H1 (cell line): ENCODE measurements at places on chromosomes 12 and 14. TPM values are rescaled to one million over a fixed set of nuclear protein-coding genes. Genes with fewer than 3 reads are reported as not detected.
A peak's percentile ranks its signal among the peaks of the same experiment; 100 is the strongest.

GRCh38 chr14:83289896-83290295 is 1756.2 kb upstream of the SEL1L start:
- no peaks in the 10 kb centered on the region for H3K27me3 ChIP-seq
- H3K36me3 ChIP-seq = no peaks in the 10 kb centered on the region
- no peak for DNase-seq
- H3K4me1 ChIP-seq = no peaks in the 10 kb centered on the region
- no peak overlapping the region for H3K4me3 ChIP-seq

DNA sequence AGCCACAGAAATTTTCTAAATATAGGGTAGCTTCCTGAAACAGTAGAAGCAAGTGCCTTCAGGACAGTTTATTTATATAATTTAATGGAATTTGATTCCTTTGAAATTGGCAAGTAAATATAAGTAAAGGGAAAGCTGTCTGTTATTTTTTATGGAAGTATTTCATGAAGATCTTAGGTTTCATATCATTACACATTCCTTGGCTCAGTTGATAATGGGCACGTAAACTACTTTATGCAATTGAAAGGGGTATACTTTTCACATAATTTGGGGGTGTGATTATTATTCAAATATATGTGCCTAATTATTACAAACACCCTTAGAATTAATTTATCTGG is 71.1 kb upstream of the RAP1B start:
- H3K36me3 ChIP-seq = no peaks in the 10 kb centered on the region; the same call in 1 of the 2 replicates
- H3K27me3 ChIP-seq = no peaks in the 10 kb centered on the region
- peak overlapping the region; percentile 43; the same call in 1 of the 2 replicates for H3K4me3 ChIP-seq
- no peak for DNase-seq
- H3K4me1 ChIP-seq = no peaks in the 10 kb centered on the region; the same call in 1 of the 2 replicates

DNA sequence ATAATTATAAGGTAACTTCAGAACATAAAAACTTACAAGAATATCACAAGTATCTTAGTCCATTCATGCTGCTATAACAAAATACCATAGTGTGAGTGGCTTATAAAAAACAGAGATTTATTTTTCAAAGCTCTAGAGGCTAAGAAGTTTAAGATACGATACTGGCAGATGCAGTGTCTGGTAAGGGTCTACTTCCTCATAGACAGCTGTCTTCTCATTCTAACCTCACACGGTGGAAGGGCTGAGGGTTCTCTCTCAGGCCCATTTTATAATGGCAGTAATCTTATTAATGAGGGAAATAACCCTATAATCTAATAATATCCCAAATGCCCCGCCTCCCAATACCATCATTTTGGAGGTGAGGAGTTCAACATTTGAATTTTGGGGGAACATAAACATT is 23.7 kb upstream of the OSBPL8 start:
- H3K4me1 ChIP-seq = no peaks in the 10 kb centered on the region
- DNase-seq = no peak
- no peak overlapping the region for H3K27ac ChIP-seq
- H3K4me3 ChIP-seq = no peak overlapping the region

DNA sequence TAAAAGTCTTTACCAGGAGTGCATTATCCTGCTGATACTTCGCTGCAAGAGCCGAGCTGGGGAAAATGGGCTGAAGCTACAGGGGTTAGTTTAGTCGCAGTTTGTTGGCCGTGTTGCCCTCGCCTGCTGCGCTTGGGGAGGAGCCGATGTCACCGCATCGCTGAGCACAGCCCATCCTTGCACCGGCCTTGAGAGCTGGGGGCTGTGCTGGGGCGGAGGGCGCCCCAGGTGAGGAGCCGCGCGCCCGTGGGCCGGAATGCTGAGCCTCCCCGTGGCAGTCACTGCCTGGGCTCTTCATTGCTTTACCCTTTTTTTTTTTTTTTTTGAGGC is 50.0 kb downstream of the ADGRD1 start:
- DNase-seq = no peak
- H3K4me1 ChIP-seq = no peaks in the 10 kb centered on the region
- no peaks in the 10 kb centered on the region for H3K27me3 ChIP-seq
- H3K36me3 ChIP-seq = no peaks in the 10 kb centered on the region
- H3K4me3 ChIP-seq = no peak overlapping the region

GRCh38 chr12:64097366-64098105 is 124.6 kb downstream of the KICS2 start:
- no peaks in the 10 kb centered on the region for H3K27me3 ChIP-seq
- no peak overlapping the region for H3K4me3 ChIP-seq
- H3K27ac ChIP-seq = no peak overlapping the region
- no peaks in the 10 kb centered on the region for H3K4me1 ChIP-seq

GRCh38 chr14:20498622-20499021 is 6.7 kb upstream of the RNASE10 start:
- DNase-seq = no peak
- H3K27ac ChIP-seq = no peak overlapping the region
- H3K36me3 ChIP-seq = no peaks in the 10 kb centered on the region

DNA sequence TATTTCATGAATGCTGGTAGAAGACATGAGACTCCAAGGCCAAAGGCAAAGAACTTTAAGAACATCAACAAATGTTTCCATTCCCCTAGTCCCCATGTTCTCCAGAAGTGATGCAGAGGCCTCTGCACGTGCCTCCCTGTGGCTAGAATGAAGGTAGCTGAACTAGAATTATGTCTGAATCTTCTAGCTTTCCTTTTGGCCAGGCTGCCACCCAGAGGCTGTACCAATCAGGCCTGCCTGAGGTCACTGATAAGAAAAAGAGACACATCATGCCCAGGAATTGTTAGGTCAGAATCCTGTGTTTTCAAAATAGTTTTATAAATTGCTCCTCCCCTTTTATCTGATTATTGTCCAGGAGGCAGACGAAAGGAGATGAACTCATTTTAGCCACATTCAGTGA is 188.0 kb upstream of the SLC16A7 start:
- H3K4me3 ChIP-seq = no peak overlapping the region
- DNase-seq = no peak
- no peaks in the 10 kb centered on the region for H3K27me3 ChIP-seq
- no peak overlapping the region for H3K27ac ChIP-seq

GRCh38 chr12:126668961-126669360 is 1598.0 kb upstream of the TMEM132C start:
- H3K36me3 ChIP-seq = no peaks in the 10 kb centered on the region
- no peak overlapping the region for H3K4me3 ChIP-seq
- no peak for DNase-seq
- H3K27me3 ChIP-seq = no peaks in the 10 kb centered on the region

GRCh38 chr14:91380610-91381371 is 36.8 kb downstream of the CCDC88C start:
- H3K36me3 ChIP-seq = no peaks in the 10 kb centered on the region
- DNase-seq = no peak
- H3K27ac ChIP-seq = no peak overlapping the region
- H3K4me1 ChIP-seq = peaks cover 5% of the 10 kb centered on the region
- H3K27me3 ChIP-seq = no peaks in the 10 kb centered on the region
- no peak overlapping the region for H3K4me3 ChIP-seq

GRCh38 chr14:32007755-32008362 is 69.2 kb upstream of the ARHGAP5 start:
- no peaks in the 10 kb centered on the region for H3K27me3 ChIP-seq
- no peaks in the 10 kb centered on the region for H3K36me3 ChIP-seq
- H3K27ac ChIP-seq = no peak overlapping the region
- DNase-seq = no peak

- no peaks in the 10 kb centered on the region for H3K36me3 ChIP-seq
- H3K4me3 ChIP-seq = no peak overlapping the region
- no peaks in the 10 kb centered on the region for H3K4me1 ChIP-seq
- H3K27ac ChIP-seq = no peak overlapping the region
- H3K27me3 ChIP-seq = no peaks in the 10 kb centered on the region
Measured at GRCh38 chr12:92414170-92415070, 268.8 kb upstream of the BTG1 start.

DNA sequence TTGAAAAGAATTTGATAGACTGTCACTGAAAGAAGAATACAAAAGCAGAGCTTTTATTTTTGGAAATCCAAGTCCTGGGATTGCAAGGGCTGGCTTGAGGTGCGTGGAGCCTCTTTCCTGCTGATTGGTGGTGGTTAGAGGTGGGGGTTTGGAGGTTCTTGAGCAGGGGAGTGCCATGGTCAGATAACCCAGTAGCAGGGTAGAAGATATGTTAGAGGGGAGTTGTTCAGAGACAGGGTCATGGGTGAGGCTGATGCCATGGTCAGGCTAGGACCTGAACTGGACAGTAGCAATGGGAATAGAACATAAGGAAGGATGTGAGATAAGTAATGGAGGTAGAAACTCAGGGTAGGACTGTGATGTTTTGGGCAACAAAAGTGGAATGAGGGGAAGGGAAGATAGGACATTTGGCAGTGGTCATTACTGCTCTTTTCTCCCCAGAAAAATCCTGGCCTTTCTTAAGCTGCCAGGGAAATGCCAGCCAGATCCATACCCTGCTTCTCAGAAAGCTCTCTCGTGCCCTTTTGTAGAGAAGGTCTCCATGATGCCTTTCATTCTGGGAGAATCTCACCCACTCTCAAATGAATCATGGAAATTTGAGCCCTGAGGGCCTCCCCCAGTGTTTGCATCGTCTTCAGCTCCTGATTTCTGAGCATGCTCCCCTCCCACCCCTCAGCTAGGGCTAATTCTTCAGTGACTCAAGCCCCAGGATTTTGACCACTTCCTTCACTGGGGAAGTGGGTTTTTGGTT is 9.5 kb downstream of the EMP1 start:
- peaks cover 11% of the 10 kb centered on the region for H3K4me1 ChIP-seq
- no peak overlapping the region for H3K27ac ChIP-seq
- no peaks in the 10 kb centered on the region for H3K36me3 ChIP-seq
- DNase-seq = no peak

- no peak overlapping the region for H3K27ac ChIP-seq
- H3K36me3 ChIP-seq = no peaks in the 10 kb centered on the region; the same call in 1 of the 2 replicates
- H3K27me3 ChIP-seq = no peaks in the 10 kb centered on the region
- H3K4me1 ChIP-seq = peaks cover 38% of the 10 kb centered on the region
- H3K4me3 ChIP-seq = no peak overlapping the region
Measured at GRCh38 chr14:91388551-91388975, 29.1 kb downstream of the CCDC88C start.

DNA sequence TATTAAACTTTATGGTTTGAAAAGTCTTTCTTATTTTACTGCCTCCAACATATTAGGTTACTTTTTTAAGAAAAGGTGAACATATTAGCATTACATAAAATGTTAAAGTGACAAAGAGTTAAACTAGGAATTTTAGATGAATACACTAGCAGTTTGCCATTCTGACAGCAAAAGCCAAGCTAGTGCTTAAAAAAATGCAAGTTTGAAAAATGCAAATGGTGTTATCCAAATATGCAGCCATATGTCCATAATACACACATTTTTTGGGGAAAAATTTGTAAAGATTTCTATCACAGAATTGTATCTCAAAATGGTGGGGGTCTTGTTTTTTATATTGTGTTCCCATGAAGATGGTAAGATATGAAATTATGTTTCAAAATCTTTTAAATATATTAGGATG is 466.1 kb downstream of the FOXG1 start:
- H3K4me3 ChIP-seq = no peak overlapping the region
- no peak for DNase-seq
- no peak overlapping the region for H3K27ac ChIP-seq
- H3K27me3 ChIP-seq = no peaks in the 10 kb centered on the region

GRCh38 chr12:81365284-81365683 is 287.4 kb downstream of the ACSS3 start:
- no peaks in the 10 kb centered on the region for H3K4me1 ChIP-seq
- no peak overlapping the region for H3K4me3 ChIP-seq
- no peaks in the 10 kb centered on the region for H3K36me3 ChIP-seq
- no peak overlapping the region for H3K27ac ChIP-seq

DNA sequence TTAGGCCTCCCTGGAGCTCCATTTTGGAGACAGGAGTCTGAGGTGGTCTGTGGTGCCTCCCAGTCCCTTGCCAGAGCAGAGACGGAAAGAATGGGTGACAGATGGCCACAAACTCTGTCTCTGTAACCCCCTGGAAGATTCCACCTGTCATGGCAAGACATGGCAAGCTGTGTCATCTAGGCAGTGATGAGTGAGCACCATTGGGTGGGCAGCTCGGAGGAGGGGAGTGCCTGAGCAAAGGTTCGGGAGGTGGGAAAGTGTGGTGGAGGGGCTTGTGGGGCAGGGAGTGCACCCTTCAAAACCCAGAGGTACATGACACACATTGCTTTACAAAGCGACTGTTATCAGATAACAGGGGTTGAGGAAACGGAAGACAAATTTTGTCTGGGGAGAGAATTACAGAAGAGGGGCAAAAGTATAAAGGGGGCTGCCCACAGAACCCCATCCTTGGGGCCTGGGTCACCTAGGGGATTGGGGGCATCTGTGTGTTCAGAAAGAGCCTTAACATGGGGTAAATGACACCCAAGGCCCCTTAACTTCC is 3.5 kb downstream of the RIN3 start:
- H3K4me3 ChIP-seq = no peak overlapping the region
- H3K4me1 ChIP-seq = no peaks in the 10 kb centered on the region
- no peak for DNase-seq
- peaks cover 31% of the 10 kb centered on the region for H3K27me3 ChIP-seq
- no peak overlapping the region for H3K27ac ChIP-seq

GRCh38 chr14:56810836-56811592 is 735 bp upstream of the OTX2 start:
- peak; percentile 63 for DNase-seq
- peaks cover 26% of the 10 kb centered on the region for H3K27me3 ChIP-seq
- peak overlapping the region; percentile 65 for H3K4me3 ChIP-seq
- no peaks in the 10 kb centered on the region for H3K36me3 ChIP-seq
- H3K27ac ChIP-seq = no peak overlapping the region

GRCh38 chr14:61188978-61189808 is 91.9 kb downstream of the TMEM30B start:
- H3K4me3 ChIP-seq = peak overlapping the region; percentile 30; the same call in 1 of the 2 replicates
- peak; percentile 83 for DNase-seq
- no peak overlapping the region for H3K27ac ChIP-seq

DNA sequence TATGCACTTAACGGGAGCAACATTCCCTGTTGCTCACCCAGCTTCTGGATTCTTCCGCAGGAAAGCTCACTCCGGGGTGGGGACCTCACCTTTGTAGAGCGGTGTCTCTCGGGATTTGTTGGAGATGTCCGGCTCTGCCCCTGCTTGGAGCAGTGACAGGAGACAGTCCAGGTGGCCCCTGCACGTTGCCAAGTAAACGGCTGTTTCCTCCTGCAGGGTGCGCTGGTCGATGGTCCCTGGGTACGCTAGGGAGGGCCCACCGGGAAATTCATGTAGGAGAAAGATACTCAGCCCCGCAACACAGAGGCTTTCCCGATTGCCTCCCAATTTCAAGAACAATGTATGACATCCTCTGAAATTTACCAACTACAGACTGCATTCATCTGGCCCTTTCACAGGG is 23.1 kb downstream of the ASB2 start:
- H3K27me3 ChIP-seq = no peaks in the 10 kb centered on the region
- no peak overlapping the region for H3K27ac ChIP-seq
- H3K4me3 ChIP-seq = no peak overlapping the region

DNA sequence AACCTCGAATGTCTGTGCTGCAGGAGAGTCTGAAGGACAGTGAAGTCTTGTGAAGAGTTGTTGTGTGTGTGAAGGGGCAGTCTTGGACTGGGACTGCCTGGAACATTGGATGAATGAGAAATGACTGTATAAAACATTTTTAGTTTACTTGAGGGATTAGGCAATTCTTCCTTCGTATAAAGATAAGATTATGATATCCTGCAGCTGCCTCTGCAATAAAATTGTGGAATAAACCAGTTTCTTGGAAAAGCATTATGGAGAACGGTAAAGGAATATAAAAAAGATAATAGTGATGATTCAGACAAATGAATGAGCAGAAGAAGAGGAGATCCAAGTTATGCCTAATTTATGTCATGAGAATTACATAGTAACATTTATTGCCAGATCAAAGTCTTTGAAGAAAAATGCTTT is 30.9 kb upstream of the LUM start:
- no peak overlapping the region for H3K27ac ChIP-seq
- no peaks in the 10 kb centered on the region for H3K36me3 ChIP-seq
- H3K4me1 ChIP-seq = no peaks in the 10 kb centered on the region
- no peak for DNase-seq
- H3K27me3 ChIP-seq = no peaks in the 10 kb centered on the region

The GPR162 gene
- total RNA-seq = 8.6 and 8.8 TPM in 2 replicates
